ENCODE measurements at places on chromosomes 1 and 21. TPM values are rescaled to one million over a fixed set of nuclear protein-coding genes. Genes with fewer than 3 reads are reported as not detected.

Gene CHD5
- 0.63 TPM for total RNA-seq

GRCh38 chr1:111570781-111571181, 48.8 kb upstream of the RAP1A start:
- peak; percentile 71 for DNase-seq
- no peak overlapping the region for H3K4me3 ChIP-seq
- H3K27ac ChIP-seq: peak overlapping the region; percentile 26
- H3K27me3 ChIP-seq: no peaks in the 10 kb centered on the region
- H3K36me3 ChIP-seq: no peaks in the 10 kb centered on the region
- H3K4me1 ChIP-seq: peaks cover 14% of the 10 kb centered on the region

- no peak overlapping the region for H3K27ac ChIP-seq
- no peak for DNase-seq
- no peak overlapping the region for H3K4me3 ChIP-seq
- no peaks in the 10 kb centered on the region for H3K27me3 ChIP-seq
Observed at GRCh38 chr1:164748253-164748899, 189.4 kb downstream of the PBX1 start.

- no peaks in the 10 kb centered on the region for H3K27me3 ChIP-seq
- no peak for DNase-seq
- H3K27ac ChIP-seq: no peak overlapping the region
- no peaks in the 10 kb centered on the region for H3K36me3 ChIP-seq
Observed at GRCh38 chr1:31651089-31651420, 6.4 kb upstream of the PEF1 start.

Gene MYOC
- total RNA-seq: not detected

- H3K27me3 ChIP-seq: no peaks in the 10 kb centered on the region
- H3K27ac ChIP-seq: peak overlapping the region; percentile 93
- H3K36me3 ChIP-seq: peaks cover 2% of the 10 kb centered on the region
- DNase-seq: no peak
- no peak overlapping the region for H3K4me3 ChIP-seq
Observed at GRCh38 chr1:198936371-198937083, 297.7 kb downstream of the PTPRC start.

GRCh38 chr1:231724876-231725647, 98.5 kb downstream of the DISC1 start:
- no peak overlapping the region for H3K27ac ChIP-seq
- H3K36me3 ChIP-seq: no peaks in the 10 kb centered on the region
- peak; percentile 37 for DNase-seq

DNA sequence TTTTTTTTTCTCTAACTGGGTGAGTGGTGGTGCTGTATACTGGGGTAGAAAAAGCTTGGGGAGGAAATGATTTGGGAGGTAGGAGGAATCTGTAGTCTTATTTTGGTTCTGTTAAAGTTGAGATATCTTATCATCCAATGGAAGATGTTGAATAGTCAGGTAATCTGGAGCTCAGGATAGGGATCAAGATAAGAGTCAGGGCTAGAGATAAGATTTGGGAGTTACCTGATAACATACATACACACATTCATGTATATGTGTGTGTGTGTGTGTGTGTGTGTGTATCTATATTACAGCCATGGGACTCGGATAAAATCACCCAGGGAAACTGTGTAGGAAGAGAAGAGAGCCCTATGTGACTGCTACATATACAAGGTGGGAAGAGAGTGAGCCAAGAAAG, 8.1 kb downstream of the PCAT6 start:
- H3K4me3 ChIP-seq: no peak overlapping the region
- peaks cover 4% of the 10 kb centered on the region for H3K27me3 ChIP-seq
- no peak for DNase-seq
- H3K4me1 ChIP-seq: no peaks in the 10 kb centered on the region
- H3K36me3 ChIP-seq: no peaks in the 10 kb centered on the region
- H3K27ac ChIP-seq: no peak overlapping the region

DNA sequence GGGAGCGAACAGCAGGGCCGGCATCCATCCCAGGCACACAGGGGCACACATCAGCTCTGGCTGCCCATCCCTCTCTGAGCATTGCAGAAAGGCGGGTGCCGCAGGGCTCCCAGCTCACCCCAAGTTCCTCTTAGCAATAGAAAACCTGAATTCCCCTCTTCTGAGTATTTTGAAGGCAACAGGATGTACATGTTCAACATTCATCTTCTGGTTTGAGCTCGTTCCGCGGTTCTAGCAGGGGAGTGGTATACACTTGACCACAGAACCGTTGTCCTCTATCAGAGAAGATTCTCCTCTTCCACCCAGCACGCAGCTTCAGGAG, 23.6 kb downstream of the ACTA1 start:
- peaks cover 68% of the 10 kb centered on the region for H3K27me3 ChIP-seq
- H3K4me3 ChIP-seq: no peak overlapping the region
- peaks cover 20% of the 10 kb centered on the region for H3K4me1 ChIP-seq
- no peak overlapping the region for H3K27ac ChIP-seq
- DNase-seq: no peak

DNA sequence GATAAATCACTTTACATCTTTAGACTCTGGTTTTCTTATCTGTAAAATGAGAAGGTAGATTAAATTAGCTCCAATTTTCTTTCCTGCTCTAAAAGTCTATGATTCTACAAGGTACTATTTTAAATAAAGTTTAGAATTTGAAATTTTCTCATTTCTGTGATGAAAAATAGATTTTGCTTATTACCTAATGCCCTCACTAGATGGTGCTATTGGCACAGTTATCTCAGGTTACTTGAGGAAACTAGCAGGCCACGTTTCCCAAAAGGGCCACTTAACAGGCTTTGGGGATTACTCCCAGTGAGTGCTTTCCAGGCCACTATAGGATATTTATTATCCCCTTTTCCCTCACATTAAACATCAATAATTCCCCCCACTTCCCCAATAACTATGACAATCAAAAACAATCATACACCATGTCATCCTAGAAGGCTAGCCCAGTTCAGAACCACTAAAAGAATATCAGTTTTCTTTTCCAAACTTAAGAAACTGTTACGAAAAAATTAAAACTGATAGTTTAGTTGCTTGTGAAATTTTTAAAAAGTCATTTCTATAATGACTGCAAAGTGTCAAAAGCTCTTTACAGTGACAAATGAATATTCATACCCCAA, 30.6 kb downstream of the OMA1 start:
- H3K27me3 ChIP-seq: no peaks in the 10 kb centered on the region
- peak overlapping the region; percentile 47 for H3K27ac ChIP-seq
- H3K36me3 ChIP-seq: peaks cover 13% of the 10 kb centered on the region
- H3K4me3 ChIP-seq: no peak overlapping the region
- H3K4me1 ChIP-seq: peaks cover 10% of the 10 kb centered on the region
- peak; percentile 38 for DNase-seq
